ENCODE measurements at places on chromosomes 3 and 15.

DNA sequence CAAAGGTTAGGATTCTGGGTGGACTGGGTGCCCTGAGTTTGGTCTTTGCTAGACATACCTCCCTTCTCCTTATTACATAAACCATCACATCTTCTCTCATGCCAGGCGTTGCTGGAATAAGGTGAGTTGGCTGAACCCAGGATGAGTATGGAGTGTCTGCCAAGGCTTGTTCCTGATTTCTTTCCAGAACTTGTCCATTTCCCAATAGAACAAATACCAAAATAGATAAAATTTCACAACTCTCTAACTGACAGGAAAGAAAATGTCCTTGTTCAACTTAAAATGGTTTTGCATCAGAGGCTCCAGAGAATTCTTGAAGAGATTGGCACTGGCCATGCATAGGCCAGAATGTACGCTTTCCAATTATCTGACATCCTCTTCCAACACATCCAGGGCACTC, 291.9 kb downstream of the IGSF11 start:
- DNase-seq: no peak

DNA sequence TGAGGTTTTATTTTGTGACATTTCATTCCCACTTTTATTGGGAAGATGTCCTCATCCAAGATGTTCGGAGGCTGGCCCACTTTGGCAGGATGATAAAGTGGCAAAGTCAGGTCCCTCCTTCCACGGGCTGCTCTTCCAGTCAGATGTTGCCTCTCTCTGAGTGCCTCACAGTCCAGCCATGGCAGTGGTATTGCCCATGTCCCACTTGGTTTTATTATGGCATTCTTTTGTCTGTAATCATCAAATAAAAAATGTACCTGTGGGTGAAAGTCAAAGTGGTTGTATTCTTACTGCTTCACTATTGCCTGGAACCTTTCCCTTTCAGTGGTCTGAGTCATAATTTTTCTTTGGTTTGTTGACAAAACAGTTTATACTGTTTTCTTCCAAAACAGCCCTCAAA, 20.2 kb downstream of the ARNT2 start:
- no peak for DNase-seq

- DNase-seq: no peak
Observed at GRCh38 chr3:101119535-101119934, 126.3 kb upstream of the ABI3BP start.

GRCh38 chr15:49423021-49423420, at the start of gene FGF7:
Gene FGF7 (plus strand): TSS chr15:49423242. CDS start chr15:49424298, 1,056 bp downstream.
- DNase-seq: no peak

- DNase-seq: no peak
Observed at GRCh38 chr15:74451861-74452835, 8.8 kb downstream of the UBL7 start.

All from CD4-positive, alpha-beta T cell treated with Interleukin-15 for 1 hour (primary cell).